ENCODE measurements at places on chromosomes 11 and 22.

- DNase-seq = no peak
Measured at GRCh38 chr11:33291004-33291777, 34.0 kb downstream of the HIPK3 start.

DNA sequence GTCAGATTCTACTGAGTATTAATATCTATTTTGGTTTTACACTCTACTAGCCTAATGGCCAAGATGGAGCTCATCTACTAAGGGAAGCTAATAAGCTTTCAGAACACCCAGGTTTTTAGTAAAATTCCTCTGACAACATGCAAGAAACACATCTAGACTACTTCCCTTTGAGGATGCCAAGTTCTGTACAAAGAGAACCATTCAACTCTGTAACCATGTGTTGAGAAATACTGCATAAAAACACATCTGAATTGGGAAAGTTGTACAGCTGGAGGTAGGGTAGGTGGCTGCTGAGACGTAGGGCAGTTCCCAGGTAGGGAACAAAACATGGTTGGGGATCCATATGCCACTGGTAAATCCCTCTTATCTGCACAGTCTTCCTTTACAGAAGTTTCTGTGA is 66.2 kb downstream of the SC5D start:
- DNase-seq = peak; percentile 47

- DNase-seq = no peak
Measured at GRCh38 chr22:21443735-21444421, 23.3 kb upstream of the TMEM191C start.

DNA sequence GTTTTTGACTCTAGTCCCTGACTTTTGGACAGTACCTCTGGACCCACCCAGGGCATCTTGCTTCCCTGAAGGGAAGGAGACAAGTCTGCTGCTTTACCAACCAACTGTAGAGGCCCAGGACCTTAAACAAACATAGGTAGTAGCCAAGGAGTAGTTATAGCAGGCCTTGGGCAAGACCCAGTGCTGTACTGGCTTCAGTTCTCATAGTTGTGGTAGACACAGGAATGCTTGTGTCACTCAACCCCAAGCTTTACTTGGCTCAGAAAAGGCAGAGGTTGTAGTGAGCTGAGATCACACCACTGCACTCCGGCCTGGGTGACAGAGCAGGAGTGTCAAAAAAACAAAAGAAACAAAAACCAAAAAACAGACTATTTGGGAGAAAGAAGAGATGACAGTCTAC is 21.3 kb upstream of the OR52M1 start:
- no peak for DNase-seq

DNA sequence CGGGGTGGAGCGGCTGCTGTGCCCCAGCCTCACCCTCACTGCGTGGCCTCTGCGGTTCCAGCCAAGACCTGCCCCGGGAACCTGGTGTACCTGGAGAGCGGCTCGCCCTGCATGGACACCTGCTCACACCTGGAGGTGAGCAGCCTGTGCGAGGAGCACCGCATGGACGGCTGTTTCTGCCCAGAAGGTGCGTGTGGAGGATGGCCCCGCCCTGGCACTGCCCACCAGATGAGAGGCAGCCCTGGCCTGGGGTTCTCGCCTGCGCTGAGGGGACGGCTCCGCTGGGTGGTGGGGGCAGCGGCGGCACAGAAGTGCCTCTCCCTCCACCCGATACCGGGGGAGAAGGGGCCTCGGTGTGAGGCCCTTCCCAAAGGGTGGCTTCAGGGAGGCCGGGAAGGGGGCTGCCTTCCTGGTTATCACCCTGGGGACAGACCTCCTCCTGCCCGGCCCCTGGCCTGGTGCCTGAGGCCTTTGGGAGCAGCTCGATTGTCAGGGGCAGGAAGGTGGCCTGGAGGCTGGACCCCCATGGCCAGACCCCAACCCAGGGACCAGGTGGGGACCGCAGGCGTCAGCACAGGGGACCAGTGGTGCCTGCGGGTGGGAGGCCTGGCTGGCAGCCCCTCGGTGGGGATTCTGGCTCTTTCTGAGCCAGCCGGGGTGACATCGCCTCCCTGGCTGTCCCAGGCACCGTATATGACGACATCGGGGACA is 7.1 kb downstream of the MUC2 start:
- peak; percentile 46 for DNase-seq

DNA sequence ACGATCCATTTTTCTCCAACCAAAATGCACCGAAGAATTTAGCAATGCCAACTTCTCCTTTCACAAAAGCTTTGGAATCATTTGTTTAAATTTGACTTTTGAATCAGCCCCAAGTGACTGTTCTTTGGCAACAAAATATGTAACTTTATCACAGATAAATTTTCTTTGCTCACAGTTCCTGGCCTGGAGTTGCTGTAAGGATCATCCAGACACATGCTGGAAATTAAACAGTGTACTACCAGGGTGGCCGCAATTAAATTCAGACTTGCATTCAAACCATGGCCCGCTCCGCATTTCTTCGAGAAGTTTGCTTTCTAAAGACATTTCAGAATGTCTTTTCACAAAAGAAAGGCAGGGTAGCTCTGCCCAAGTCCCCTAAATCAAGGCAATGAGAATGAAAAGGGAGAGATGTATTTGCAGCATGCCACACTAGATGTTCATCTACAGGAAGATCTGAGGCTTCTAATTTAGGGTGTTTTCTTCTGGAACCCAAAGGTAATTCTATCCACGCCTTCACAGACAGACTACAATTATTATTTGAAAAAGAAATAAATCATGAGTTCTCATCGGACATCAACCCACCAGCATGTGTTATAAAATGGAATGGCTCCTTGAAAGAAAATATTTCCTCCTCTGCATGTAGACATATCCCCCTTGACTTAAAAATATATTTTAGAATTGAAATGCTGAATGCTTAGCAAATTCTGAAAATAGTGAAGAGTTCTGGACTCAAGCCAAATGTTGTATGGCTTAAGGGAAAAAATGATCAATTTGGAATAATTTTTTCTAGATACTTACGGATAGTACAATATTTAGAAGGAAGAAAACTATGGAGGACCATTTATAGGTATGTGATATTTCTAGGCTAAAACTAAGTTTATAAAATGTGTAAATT is 189.7 kb upstream of the BLID start:
- no peak for DNase-seq

DNA sequence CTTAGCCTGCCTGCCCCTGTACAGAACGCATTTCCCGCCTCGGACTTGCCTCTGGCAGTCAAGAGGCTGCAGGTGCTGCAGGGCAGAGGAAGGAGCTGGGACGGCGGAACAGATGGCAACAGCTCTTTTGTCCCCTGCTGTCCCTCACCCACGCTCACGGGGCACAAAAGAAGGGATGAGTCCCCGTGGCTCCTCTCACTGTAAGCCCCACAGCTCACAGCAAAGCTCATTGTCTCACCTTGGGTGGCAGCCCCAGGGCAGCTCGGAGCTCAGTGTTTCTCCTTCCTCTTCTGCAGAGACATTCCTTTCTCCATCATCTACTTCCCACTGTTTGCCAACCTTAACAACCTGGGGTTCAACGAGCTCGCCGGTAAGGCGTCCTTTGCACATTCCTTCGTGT is 24.3 kb downstream of the SLC25A18 start:
- DNase-seq = peak; percentile 42

GRCh38 chr11:17810746-17811145 is 76.2 kb downstream of the KCNC1 start:
- no peak for DNase-seq

GRCh38 chr22:45696227-45696626 is 24.6 kb downstream of the ATXN10 start:
- no peak for DNase-seq

DNA sequence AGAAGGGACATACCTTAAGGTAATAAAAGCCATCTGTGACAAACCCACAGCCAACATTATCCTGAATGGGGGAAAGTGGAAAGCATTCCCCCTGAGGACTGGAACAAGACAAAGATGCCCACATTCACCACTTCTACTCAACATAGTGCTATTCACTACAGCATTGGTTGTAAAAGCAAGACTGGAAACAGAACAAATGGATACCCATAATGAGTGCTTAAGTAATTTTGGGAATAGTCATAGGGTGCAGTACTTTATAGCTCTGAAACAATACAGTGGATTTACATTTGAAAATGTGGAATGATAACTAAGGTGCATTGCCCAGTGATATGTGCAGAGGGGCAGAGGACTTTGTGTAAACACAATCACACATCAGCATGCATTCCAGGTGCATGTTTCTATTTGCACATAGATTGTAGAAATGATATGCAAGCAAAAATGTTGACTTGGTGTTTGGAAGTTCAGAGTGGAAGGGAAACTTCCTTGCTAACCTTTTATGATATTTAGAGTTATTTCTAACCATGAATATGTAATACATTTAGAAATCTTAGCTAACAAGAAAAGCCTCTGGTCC is 112.3 kb downstream of the IGLL1 start:
- DNase-seq = no peak

DNA sequence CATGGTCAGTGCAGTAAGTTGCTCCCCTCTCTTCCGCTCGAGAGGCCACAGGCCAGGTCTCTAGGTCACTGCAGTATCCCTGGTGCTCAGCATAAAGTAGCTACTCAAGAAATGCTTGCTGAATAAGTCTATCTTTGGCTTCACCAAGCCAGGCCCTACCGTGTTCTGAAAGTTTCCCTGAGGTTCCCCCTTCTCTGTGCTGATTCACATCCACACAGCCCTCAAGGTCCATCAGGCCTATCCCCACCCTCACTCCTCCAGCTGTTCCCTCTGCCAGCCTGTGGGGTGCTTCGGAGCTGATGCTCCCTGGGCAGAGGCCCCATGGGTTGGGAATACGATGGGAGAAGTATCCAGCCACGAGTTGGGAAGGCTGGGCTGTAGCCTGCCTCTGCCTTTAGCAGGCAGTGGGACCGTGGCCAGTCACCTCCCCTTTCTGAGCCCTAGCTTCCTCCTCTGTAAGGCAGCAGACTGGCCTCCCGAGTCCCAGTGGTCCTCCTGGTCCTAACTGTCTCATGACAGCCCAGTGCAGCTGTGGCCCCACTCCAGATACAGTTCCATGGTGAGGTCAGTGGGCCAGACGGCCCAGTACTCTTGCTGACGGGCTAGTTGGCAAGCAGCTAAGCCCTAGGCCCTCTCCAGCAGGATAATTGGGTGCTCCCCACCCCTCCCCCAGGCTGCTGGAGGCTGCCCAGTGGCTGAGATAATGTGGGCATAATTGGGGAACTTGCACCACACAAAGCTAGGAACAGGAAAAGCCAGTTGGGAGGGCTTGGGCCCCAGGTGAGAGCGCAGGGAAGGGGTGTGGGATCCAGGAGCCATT is 48.2 kb downstream of the NECTIN1 start:
- DNase-seq = no peak

Data from breast epithelium (tissue), 4 donors.